ENCODE measurements at places on chromosomes 1 and 21. TPM values are rescaled to one million over a fixed set of nuclear protein-coding genes. Genes with fewer than 3 reads are reported as not detected.

GRCh38 chr1:223216531-223217205 lies 73.6 kb upstream of the TLR5 start:
- no peak overlapping the region for H3K27ac ChIP-seq
- no peak for DNase-seq
- H3K4me1 ChIP-seq, result no peaks in the 10 kb centered on the region
- H3K4me3 ChIP-seq, result no peak overlapping the region

DNA sequence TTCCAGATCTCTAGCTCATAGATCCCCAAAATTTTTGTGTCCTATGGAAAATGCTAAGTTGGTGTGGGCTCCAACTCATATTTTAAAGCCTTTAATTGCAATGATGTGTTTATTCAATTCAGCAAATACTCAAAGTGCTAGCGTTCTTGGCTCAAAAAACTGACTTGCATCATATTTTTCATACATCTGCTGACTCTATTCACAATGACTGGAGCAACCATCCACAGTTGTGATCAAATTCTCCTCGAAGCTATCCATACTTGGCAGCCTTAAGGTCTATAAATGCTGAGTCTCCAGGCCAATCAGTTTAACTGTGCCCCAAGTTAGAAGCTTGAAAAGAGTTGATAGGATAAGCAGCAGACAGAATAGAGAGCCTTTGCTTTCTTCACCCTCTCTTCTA lies 2.9 kb upstream of the ATP1A1 start:
- H3K27ac ChIP-seq, result no peak overlapping the region
- H3K27me3 ChIP-seq, result no peaks in the 10 kb centered on the region

DNA sequence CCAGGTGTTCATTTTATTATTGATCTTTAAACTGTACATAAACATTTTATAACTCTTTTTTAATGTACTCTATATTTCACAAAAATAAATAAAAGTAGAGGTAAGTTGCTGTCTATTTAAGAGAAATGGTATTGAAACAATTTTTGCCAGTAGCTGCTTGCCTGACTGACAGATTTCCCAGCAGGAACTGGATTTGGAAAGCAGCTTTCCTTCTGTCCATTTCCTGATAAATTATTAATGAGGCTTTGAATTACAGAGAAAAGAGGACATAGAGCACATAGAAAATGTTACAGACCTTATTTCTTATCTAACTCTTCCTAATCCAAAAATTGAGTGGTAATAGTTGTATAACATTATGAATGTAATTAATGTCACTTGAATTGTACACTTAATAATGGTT lies 79.7 kb upstream of the BCL10 start:
- no peaks in the 10 kb centered on the region for H3K4me1 ChIP-seq
- H3K36me3 ChIP-seq, result no peaks in the 10 kb centered on the region
- no peak for DNase-seq
- no peak overlapping the region for H3K27ac ChIP-seq
- no peak overlapping the region for H3K4me3 ChIP-seq

- H3K27me3 ChIP-seq, result no peaks in the 10 kb centered on the region
- H3K36me3 ChIP-seq, result no peaks in the 10 kb centered on the region
These were observed 1.3 kb upstream of the CD5L start for GRCh38 chr1:157842939-157843338.

- no peak for DNase-seq
- H3K4me3 ChIP-seq, result no peak overlapping the region
- H3K4me1 ChIP-seq, result no peaks in the 10 kb centered on the region
- no peak overlapping the region for H3K27ac ChIP-seq
These were observed 1355.7 kb upstream of the ADGRL2 start for GRCh38 chr1:80445033-80445432.

- no peaks in the 10 kb centered on the region for H3K27me3 ChIP-seq
- peak overlapping the region; percentile 44 for H3K27ac ChIP-seq
- no peaks in the 10 kb centered on the region for H3K36me3 ChIP-seq
These were observed 36.0 kb upstream of the POFUT2 start for GRCh38 chr21:45323487-45324311.

- H3K27ac ChIP-seq, result no peak overlapping the region
- H3K4me1 ChIP-seq, result peaks cover 20% of the 10 kb centered on the region
- H3K4me3 ChIP-seq, result no peak overlapping the region
- H3K36me3 ChIP-seq, result no peaks in the 10 kb centered on the region
These were observed 60.2 kb downstream of the DMRTB1 start for GRCh38 chr1:53519421-53519820.

GRCh38 chr1:48495911-48496310 lies 23.9 kb upstream of the SPATA6 start:
- no peak overlapping the region for H3K4me3 ChIP-seq
- no peak for DNase-seq
- no peak overlapping the region for H3K27ac ChIP-seq
- H3K4me1 ChIP-seq, result no peaks in the 10 kb centered on the region

DNA sequence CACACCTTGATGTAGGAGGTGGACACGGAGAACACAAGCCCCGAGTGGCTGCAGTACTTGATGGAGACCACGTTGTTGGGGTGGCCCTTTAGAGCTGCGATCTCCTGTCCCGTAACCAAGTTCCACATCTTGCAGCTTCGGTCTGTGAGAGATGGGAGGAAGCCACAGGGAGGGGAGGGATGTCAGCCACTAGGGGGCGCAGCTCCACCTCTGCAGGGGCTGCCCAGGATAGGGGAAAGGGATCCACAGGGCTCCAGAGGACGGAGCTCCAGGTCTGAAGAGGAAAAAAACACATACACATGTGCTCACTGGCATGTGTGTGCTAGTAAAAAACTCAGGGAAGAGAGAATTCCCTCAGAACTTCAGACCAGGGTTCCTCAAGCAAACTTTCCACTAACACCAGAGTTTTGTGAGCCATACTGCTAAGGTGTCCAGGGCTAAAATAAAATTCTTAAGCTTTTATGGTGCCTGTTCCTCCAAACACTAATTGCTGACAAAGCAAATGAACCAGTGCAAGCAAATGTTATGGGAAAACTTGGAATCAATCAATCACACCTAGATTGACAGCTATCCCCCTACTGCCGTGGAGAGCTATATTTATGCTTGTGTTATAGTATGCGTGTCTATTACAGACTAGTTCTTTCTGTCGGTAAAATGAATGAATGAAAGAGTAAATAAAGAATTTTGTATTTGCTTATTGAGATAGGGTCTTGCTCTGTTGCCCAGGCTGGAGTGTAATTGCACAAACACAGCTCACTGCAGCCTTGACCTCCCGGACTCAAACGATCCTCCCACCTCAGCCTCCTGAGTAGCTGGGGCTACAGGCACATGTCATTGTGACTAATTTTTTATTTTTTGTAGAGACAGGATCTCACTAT lies 43.7 kb downstream of the KIF21B start:
- no peaks in the 10 kb centered on the region for H3K36me3 ChIP-seq
- no peaks in the 10 kb centered on the region for H3K27me3 ChIP-seq
- no peaks in the 10 kb centered on the region for H3K4me1 ChIP-seq
- H3K27ac ChIP-seq, result no peak overlapping the region

DNA sequence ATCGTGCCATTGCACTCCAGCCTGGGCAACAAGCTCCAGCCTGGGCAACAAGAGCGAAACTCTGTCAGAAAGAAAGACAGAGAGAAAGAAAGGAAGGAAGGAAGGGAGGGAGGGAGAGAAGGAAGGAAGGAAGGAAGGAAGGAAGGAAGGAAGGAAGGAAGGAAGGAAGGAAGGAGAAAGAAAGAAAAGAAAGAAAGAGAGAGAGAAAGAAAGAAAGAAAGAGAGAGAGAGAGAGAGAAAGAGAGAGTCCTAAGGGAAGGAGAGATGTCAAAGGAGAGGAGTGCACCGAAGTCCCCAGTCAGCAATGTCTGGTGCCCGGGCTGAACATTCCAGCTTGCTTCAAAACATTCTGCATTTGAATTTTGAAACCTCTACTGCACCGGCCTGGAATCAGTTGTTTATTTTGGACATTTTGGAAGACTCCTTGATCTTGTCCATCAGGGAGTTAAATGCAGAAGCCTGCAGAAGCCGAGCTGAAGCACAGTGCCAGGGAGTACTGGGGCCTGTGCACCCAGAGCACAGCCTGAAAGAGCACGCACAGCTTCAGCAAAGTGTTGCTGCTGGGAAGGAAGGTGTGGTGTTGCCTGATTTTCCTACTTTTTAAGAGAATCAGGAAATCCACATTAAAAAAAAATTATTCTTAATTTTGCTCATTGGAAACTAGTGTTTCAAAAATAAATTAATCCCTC lies 3.7 kb upstream of the IGSF3 start:
- H3K27ac ChIP-seq, result no peak overlapping the region
- no peak for DNase-seq
- H3K36me3 ChIP-seq, result no peaks in the 10 kb centered on the region
- H3K4me1 ChIP-seq, result peaks cover 13% of the 10 kb centered on the region

DNA sequence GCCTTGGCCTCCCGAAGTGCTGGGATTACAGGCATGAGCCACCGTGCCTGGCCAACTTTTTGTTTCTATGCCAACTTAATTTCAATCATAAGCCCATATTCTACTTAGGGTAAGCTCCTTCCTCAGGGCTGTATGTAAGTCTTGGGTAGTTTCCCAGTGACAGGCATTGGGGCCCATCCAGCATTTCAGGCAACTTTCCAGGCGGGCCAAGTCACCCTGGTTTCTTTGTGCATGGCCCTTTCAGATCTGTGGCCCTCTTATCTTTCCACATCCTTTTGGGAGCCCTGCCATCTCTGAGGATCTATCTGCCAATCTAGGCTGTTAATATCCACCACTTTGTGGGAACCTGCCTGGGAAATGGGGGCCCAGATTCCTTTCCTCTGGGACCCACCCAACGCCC lies 58.7 kb downstream of the TNN start:
- no peak for DNase-seq
- no peak overlapping the region for H3K4me3 ChIP-seq
- H3K4me1 ChIP-seq, result peaks cover 59% of the 10 kb centered on the region
- H3K27me3 ChIP-seq, result no peaks in the 10 kb centered on the region
- no peaks in the 10 kb centered on the region for H3K36me3 ChIP-seq

- no peak for DNase-seq
- H3K36me3 ChIP-seq, result no peaks in the 10 kb centered on the region
- H3K27ac ChIP-seq, result no peak overlapping the region
- peaks cover 26% of the 10 kb centered on the region for H3K4me1 ChIP-seq
- no peak overlapping the region for H3K4me3 ChIP-seq
These were observed 1.5 kb upstream of the PPP2R5A start for GRCh38 chr1:212283741-212284140.

DNA sequence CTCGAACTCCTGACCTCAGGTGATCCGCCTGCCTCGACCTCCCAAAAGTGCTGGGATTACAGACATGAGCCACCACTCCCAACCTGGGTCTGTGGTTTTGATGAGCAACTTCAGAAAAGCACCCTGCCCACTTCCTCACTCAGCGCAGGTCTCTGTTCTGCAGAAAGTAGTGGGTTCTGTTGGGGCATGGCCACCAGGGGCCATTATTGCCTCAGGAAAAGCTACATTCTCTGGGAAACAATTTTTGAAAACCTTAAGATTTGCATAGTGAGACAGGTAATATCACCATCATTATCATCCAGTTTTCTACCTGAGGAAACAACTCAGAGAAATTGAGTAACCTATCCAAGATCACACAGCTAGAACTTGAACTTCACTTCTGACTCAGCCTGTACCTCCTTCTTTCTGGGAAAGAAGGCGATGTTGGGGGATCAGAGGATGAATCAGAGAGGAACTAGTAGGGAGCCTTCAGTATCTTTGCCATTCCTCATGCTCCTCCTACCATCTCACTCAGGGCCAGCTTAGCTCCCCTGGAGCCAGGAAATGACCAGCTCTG lies 7.1 kb upstream of the NES start:
- H3K4me1 ChIP-seq, result peaks cover 2% of the 10 kb centered on the region
- H3K36me3 ChIP-seq, result no peaks in the 10 kb centered on the region
- no peak overlapping the region for H3K27ac ChIP-seq
- DNase-seq, result no peak
- H3K27me3 ChIP-seq, result peaks cover 7% of the 10 kb centered on the region

GRCh38 chr1:228794173-228794572 lies 58.9 kb downstream of the RHOU start:
- no peaks in the 10 kb centered on the region for H3K4me1 ChIP-seq
- H3K27me3 ChIP-seq, result no peaks in the 10 kb centered on the region
- no peak overlapping the region for H3K27ac ChIP-seq
- H3K4me3 ChIP-seq, result no peak overlapping the region

- no peak for DNase-seq
- no peaks in the 10 kb centered on the region for H3K27me3 ChIP-seq
- H3K36me3 ChIP-seq, result no peaks in the 10 kb centered on the region
- H3K4me1 ChIP-seq, result peaks cover 16% of the 10 kb centered on the region
- H3K4me3 ChIP-seq, result no peak overlapping the region
These were observed 6.5 kb upstream of the PDXK start for GRCh38 chr21:43712268-43712942.

- no peaks in the 10 kb centered on the region for H3K36me3 ChIP-seq
- H3K4me3 ChIP-seq, result peak overlapping the region; percentile 23
- no peaks in the 10 kb centered on the region for H3K27me3 ChIP-seq
- DNase-seq, result peak; percentile 9
These were observed 53.8 kb upstream of the MROH9 start for GRCh38 chr1:170881268-170882265.

GRCh38 chr1:206829282-206829681 lies 36.1 kb upstream of the IL20 start:
- DNase-seq, result no peak
- H3K36me3 ChIP-seq, result no peaks in the 10 kb centered on the region
- H3K27me3 ChIP-seq, result no peaks in the 10 kb centered on the region
- no peaks in the 10 kb centered on the region for H3K4me1 ChIP-seq

- H3K27ac ChIP-seq, result no peak overlapping the region
- no peaks in the 10 kb centered on the region for H3K36me3 ChIP-seq
- H3K27me3 ChIP-seq, result no peaks in the 10 kb centered on the region
- H3K4me3 ChIP-seq, result no peak overlapping the region
- H3K4me1 ChIP-seq, result peaks cover 13% of the 10 kb centered on the region
These were observed 34.7 kb downstream of the PTPN14 start for GRCh38 chr1:214516434-214517326.

DNA sequence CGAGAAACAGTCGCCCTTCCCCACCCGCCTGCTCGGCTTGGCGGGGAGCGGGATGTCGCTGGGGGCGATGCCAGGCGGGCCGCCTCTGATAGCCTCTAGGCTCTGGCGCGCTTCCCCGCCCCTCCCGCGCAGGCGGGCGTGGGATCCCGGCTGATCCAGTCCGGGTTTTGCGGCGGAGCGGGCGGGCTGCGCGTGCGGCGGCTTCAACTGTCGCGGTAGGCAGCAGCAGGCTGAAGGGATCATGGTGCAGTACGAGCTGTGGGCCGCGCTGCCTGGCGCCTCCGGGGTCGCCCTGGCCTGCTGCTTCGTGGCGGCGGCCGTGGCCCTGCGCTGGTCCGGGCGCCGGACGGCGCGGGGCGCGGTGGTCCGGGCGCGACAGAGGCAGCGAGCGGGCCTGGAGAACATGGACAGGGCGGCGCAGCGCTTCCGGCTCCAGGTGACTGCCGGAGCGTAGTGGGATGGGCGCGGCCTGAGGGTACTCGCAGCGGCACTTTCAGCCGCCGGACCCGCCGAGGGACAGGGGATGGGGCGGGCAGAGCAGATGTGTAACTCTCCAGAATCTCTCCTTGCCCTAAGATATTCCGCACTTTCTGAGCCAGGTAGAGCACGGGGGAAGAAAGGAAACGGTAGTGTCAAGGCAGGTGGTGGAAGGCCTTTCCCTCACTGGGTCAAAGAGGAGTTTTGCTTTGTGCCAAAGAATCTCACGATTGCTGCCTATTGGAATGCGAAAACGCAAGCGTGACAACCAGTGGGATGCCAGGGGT lies at the start of gene FAAH:
Gene FAAH, plus strand, starts transcription at position 210 of the 764 bp plus-strand sequence. Its CDS starts 32 bp downstream, at position 242.
- no peak within 1 kb of the TSS for H3K27ac ChIP-seq
- peaks cover 5% of the 10 kb centered on the region for H3K27me3 ChIP-seq
- DNase-seq, result peak; percentile 45
- no peaks in the 10 kb centered on the region for H3K36me3 ChIP-seq
- peaks cover 17% of the 10 kb centered on the region for H3K4me1 ChIP-seq

The HES2 gene
- not detected for polyA plus RNA-seq

The BECN2 gene
- not detected for polyA plus RNA-seq

The UMODL1 gene
- not detected for polyA plus RNA-seq

The GPR157 gene
- 5.1 TPM for polyA plus RNA-seq

The VTCN1 gene
- not detected for polyA plus RNA-seq

The ZNF362 gene
- 25.9 TPM for polyA plus RNA-seq

The ITPKB gene
- 17.0 TPM for polyA plus RNA-seq

Measured in heart right ventricle (tissue), 16 donors.